ENCODE measurements at places on chromosomes 16 and 17. TPM values are rescaled to one million over a fixed set of nuclear protein-coding genes. Genes with fewer than 3 reads are reported as not detected.

- no peaks in the 10 kb centered on the region for H3K36me3 ChIP-seq
- H3K4me1 ChIP-seq = peaks cover 12% of the 10 kb centered on the region
- peaks cover 35% of the 10 kb centered on the region for H3K27me3 ChIP-seq
- no peak for DNase-seq
- no peak overlapping the region for H3K27ac ChIP-seq
These were observed 4.0 kb downstream of the WNK4 start for GRCh38 chr17:42784409-42784808.

DNA sequence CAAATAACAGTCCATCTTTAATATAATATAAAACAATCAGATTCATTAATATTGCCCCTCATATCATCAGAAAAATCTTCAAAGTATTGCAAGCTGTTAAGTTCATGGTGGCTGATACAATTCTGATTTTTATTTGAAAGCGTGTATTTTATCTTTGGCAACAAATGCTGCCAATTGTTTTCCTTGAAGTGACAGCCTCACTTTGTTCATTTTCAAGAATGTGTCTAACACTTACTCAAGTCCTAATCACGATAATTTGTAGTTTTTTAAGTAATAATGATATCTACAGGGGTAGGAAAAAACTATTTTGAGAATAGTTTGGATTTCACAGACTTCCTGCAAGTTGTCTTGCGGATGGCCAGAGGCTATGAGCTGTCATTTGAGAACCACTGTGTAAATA lies 75.8 kb downstream of the HS3ST3B1 start:
- no peak overlapping the region for H3K4me3 ChIP-seq
- no peak for DNase-seq
- H3K27ac ChIP-seq = no peak overlapping the region
- H3K36me3 ChIP-seq = no peaks in the 10 kb centered on the region
- peaks cover 21% of the 10 kb centered on the region for H3K27me3 ChIP-seq
- peaks cover 27% of the 10 kb centered on the region for H3K4me1 ChIP-seq

DNA sequence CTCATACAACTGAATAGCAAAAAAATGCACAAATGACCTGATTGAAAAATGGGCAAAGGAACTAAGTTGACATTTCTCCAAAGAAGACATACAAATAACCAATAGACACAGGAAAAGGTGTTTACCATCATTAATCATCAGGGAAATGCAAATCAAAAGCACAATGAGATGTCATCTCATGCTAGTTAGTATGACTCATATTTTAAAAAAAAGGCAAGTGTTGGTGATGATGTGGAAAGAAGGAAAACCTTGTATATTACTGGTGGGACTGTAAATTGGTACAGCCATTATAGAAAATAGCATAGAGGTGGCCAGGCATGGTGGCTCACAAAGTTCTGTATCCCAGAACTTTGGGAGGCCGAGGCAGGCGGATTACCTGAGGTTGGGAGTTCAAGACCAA lies 232.5 kb upstream of the ZFHX3 start:
- DNase-seq = no peak
- H3K4me3 ChIP-seq = no peak overlapping the region
- peaks cover 8% of the 10 kb centered on the region for H3K27me3 ChIP-seq
- no peaks in the 10 kb centered on the region for H3K36me3 ChIP-seq

- H3K27me3 ChIP-seq = peaks cover 41% of the 10 kb centered on the region
- H3K4me3 ChIP-seq = peak overlapping the region; percentile 74
- H3K4me1 ChIP-seq = peaks cover 20% of the 10 kb centered on the region
- DNase-seq = no peak
- no peaks in the 10 kb centered on the region for H3K36me3 ChIP-seq
These were observed 879 bp upstream of the LRRC75A start for GRCh38 chr17:16492613-16493530.

DNA sequence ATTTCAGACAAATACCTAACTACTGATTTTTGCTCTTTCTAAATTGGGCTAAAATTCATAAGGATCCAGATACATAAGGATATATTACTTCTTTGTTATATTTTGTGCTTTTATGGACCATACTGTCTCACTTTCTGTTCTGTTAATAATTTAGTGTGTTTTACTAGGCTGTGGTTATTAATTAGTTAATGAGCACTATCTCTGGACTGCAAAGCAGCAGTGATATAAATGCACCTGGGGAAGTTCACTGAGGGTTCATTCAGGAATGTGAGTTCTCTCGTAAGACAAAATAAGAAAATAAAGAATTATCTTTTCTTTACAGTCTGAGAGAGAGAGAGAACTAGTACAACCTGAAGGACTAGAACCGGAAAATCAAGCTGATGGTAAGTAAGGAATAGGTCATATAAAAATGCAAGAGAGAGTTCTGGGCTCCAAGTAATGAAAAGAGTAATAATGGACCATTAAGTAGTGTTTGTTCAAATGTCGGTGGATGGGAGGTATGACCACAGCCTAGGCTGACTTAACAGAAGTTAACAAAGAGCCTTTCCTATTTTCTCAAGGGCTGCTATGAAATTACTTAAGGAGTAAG lies 55.6 kb downstream of the IKZF3 start:
- H3K27ac ChIP-seq = peak overlapping the region; percentile 63
- peaks cover 16% of the 10 kb centered on the region for H3K4me1 ChIP-seq
- peaks cover 12% of the 10 kb centered on the region for H3K27me3 ChIP-seq

Gene ZG16B
- total RNA-seq = not detected

Gene RHBDF1
- 58.2 TPM for total RNA-seq

Measured in progenitor cell of endocrine pancreas (in vitro differentiated cells).